Astrocyte of the hippocampus (primary cell): ENCODE measurements at places on chromosomes 5 and 9.
A peak's percentile ranks its signal among the peaks of the same experiment; 100 is the strongest.

DNA sequence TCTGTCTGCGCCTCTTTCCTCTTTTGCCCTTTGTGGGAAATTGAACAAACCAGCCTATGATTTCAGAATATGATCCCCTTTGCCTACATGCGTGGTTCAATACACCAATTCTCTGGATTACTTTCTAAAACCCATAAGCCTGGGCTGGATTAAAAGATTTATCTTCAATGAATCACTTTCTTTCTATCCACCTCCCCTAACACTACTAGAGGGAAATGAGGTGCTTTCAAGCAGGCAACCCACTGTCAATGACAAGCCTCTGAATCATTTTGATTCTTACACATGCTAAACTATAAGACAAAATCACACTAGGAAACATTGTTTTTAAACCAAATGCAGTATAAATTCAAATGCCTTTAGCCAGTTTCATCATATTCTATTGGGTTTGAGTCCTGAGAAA, 257.5 kb downstream of the AGTPBP1 start:
- DNase-seq, result no peak

DNA sequence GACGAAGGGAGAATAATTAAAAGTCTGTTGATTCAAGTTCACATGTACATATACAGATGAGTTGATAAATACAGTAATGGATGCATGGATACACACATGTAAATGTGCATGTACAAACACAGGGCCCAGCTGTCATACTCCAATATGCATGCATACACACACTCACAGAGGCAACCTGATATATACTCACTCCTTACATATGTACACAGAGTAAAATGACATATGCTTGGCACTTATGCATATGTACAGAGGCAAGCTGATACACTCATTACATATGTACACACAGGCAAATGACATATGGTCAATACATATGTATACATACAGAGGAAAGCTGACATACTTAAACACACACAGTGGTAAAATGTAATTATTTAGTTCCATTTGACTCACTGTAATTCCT, 7.2 kb upstream of the TMEFF1 start:
- no peak for DNase-seq

DNA sequence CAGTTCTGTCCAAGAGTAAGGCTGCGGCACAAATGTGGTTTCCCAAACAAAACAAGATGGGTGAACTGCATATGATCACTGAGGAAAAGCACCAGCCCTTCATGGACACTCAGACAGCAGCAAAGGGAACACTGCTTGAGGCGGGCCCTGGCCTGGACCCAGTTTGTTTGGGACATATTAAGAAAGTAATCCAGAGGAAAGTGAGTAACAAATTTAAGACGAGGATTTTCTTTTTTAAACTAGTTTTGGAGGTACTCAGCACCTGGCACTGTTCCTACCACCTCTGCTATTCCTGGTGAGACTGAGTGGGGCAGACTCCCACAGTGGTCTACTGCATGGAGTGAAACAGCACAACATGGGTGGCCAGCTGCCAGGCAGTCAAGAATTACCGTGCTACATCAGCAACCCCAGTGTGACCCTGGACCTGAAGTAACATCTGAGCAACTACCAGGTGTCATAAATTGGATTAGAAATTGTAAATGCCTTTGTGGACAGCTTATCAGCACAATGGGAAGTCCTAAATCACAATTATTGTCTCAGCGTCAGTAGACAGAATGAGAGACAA, 28.5 kb downstream of the P4HA2 start:
- DNase-seq, result no peak

- DNase-seq, result no peak
These were observed 97.9 kb downstream of the YIPF5 start for GRCh38 chr5:144072518-144072927.

GRCh38 chr9:35871545-35871944, 1.3 kb upstream of the OR13J1 start:
- peak; percentile 46 for DNase-seq

GRCh38 chr5:64876203-64876602, 107.5 kb downstream of the CWC27 start:
- no peak for DNase-seq

GRCh38 chr9:123343443-123344191, 12.4 kb upstream of the CRB2 start:
- no peak for DNase-seq

DNA sequence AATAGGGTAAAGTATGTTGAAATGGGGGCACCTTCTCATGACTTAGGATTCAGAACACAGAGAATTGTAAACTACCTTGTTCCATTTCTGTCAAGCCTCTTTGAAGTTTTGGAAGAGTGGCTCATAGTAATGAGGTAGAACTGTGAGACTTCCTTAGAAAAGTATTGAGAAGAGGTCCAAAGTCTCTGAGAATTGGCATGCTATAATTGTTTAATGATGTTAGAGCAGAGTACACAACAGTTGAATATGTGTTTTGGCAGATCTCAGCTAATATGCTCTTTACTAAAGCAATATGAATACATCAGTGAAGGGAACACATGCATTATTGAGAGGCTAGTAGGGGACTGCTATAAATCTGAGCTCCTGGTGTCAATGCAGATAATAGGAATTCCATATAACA, 579.4 kb upstream of the RIOK2 start:
- no peak for DNase-seq

GRCh38 chr5:135437796-135438560, 9.2 kb downstream of the DCANP1 start:
- peak; percentile 96 for DNase-seq

- DNase-seq, result no peak
These were observed 113.7 kb downstream of the TMEM232 start for GRCh38 chr5:110612794-110613247.

DNA sequence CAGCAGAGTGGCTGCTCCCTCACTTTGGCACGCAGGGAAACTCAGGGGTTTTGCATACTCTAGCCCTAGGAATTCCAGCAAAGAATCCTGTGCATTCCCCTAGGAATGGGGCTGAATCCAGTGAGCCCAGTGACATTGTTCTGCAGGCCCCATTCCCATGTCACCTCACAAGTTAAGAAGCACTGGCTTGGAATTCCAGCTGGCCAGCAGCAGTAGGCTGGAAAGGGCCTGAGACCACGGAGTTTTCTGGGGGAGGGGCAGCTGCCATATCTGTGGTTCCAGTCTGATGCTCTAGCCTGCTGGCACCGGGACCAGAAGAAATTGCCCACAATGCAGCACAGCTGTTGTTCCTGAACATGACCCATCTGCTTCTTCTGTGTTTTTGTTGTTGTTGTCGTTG, 217.6 kb upstream of the DMRTA1 start:
- DNase-seq, result no peak

DNA sequence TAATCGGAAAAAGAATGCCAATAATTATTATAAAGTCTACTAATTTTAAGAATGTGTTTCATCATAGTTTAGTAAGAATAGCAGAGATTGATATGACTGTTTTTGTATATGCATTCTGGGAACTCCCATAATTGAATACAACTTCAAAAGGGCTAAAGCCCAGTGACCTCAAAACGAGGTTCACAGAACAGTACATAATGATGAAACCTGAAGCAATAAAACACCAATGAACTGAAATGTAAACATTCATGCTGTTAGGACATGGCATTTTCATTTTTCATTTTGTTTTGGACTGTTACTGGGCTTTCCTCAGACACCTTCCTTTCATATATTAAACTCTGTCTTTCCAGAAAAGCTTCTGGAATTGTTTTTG, 684 bp upstream of the JMY start:
- no peak for DNase-seq

DNA sequence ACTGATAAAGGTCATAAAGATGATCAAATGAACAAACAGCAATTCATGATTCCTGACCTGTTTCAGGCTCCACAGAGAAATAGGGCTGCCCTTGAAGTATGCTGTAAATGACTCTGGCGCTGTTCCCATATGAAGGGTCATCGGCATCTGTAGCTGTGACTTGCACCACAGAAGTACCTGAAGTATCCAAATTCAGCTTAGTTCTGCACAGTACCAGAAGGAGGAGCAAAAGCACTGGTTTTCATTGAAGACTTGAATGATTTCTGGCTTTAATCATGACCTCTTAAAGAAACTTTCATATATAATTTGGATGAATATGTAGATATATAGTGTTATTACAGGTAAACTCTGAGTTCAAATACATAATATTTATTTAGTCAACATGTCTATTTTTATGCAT, 109.1 kb downstream of the CDH10 start:
- no peak for DNase-seq

GRCh38 chr9:17462869-17463464, 115.9 kb upstream of the SH3GL2 start:
- DNase-seq, result peak; percentile 78

DNA sequence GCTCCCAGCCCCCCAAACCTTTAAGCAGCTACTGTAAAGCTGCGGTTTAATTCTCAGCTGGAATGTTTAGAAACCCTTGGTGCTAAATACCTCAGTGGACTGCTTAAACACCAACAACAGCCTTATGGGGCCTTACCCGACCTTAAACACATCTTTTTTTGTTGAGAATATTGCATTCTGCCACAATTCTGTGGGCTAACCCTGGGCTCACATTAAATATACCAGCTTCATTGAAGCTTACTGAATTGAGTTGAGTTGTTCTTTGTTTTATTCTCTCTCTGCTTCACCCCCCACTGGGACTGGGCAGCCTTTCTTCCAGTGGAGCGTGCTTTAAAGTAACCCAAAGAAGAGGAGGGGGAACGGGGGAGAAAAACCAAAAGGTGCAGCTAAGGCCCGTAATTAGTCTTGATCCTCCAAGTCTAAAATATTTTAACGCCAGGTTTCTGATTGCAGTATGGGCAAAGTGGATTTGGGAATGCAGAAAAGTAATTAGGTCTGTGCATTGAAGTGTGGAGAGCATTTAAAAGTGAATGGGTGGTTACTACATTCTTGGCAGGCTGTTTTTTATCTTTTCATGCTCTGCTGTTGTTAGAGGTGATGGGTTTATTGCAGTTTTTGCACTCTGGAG, 281.2 kb downstream of the NR2F1-AS1 start:
- DNase-seq, result peak; percentile 94

DNA sequence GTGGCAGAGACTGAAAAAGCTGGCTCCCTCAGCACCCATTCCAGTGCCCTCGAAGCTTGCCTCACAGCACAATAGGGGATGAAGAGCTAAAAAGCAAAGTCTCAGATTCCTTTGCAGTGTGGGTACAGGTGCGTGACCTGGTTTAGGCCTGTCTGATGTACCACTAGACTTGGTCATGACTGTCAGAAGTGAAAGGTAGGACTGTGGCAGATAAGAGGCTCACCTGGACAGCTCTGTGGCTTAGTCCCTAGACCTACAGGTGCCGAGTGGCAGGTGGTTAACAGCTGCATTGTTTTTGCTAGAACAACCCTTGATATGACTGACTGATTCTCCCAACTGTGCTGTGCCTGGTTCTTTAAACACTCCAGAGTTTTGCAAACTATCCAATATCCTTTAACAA, 14.7 kb upstream of the SFXN1 start:
- no peak for DNase-seq

- DNase-seq, result no peak
These were observed 21.1 kb downstream of the SRFBP1 start for GRCh38 chr5:121982893-121983285.

GRCh38 chr5:5423586-5423985, 1.1 kb downstream of the ICE1 start:
- no peak for DNase-seq

DNA sequence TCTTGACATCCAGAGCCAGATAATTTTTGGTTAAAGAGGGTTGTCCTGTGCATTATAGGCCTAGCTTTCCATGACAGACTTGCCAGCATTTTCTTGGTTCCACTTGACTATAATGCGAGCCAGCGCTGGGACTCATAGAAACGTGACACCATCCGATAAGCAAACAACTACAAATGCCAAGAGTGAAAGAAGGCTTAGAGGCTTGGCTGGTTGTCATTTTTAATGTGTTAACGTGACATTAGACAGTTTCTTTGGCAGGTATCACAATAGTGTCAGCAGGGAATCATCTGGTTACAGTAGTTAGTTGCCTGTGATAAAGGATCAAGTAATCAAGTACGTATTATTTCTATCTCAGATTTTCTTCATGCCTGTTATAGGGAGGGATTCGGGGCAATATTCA, 20.0 kb upstream of the LIFR start:
- no peak for DNase-seq

DNA sequence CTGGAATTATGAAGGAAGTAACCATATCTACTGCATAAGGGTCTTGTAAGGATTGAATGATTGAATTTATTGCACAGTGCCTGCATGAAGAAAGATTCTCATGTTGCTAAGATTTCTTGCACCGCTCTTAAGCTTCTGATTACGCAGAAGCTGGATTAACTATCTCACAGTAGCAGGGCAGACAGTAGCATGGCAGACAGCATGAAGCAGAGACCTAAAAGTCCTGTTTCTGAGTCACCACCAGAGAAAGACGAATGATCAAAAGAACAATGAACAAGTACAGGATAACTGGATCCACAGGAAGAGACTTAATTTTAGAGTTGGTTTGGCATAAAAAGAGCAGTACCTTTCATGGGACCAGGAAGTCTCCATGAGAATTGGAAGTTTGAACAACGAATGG, 142.4 kb downstream of the MAPKAP1 start:
- DNase-seq, result no peak
